ENCODE measurements at places on chromosomes 5 and 9. TPM values are rescaled to one million over a fixed set of nuclear protein-coding genes. Genes with fewer than 3 reads are reported as not detected.

SPATA31D4 gene
- total RNA-seq = not detected

TPM2 gene
- total RNA-seq = 197 TPM

- no peak for DNase-seq
Observed at GRCh38 chr9:86531273-86531970, 177.2 kb upstream of the TUT7 start.

DNA sequence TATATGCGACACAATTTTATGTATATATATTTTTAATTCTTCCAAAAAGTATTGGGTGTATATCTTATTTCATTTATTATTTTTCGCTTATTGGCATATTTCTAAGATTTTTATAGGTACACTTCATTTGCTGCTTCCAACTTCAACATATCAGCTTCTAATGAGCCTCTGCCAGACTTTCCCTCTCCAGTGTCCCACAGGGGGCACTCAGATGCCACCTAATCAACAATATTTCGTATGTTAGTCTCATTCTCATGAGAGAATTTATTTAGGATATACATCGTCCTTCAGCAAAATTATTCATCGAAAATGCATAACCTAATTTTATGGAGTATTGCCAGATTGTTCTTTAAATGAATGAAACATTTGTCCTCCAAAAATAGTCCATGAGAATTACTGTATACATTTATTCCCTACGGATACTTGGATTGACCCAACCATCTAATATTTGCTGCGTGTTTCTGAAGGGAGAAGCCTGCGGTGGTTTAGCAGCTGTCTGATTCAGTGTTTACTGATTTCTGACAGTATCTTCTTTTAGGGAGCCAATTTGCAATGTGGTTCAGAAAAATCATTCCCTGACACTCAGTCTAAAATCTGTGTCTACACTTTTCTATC lies 100.6 kb upstream of the SELENOP start:
- no peak for DNase-seq
